ENCODE measurements at places on chromosomes 11 and 22.

GRCh38 chr11:69658626-69659450 lies 16.3 kb downstream of the LTO1 start:
- no peak for DNase-seq

DNA sequence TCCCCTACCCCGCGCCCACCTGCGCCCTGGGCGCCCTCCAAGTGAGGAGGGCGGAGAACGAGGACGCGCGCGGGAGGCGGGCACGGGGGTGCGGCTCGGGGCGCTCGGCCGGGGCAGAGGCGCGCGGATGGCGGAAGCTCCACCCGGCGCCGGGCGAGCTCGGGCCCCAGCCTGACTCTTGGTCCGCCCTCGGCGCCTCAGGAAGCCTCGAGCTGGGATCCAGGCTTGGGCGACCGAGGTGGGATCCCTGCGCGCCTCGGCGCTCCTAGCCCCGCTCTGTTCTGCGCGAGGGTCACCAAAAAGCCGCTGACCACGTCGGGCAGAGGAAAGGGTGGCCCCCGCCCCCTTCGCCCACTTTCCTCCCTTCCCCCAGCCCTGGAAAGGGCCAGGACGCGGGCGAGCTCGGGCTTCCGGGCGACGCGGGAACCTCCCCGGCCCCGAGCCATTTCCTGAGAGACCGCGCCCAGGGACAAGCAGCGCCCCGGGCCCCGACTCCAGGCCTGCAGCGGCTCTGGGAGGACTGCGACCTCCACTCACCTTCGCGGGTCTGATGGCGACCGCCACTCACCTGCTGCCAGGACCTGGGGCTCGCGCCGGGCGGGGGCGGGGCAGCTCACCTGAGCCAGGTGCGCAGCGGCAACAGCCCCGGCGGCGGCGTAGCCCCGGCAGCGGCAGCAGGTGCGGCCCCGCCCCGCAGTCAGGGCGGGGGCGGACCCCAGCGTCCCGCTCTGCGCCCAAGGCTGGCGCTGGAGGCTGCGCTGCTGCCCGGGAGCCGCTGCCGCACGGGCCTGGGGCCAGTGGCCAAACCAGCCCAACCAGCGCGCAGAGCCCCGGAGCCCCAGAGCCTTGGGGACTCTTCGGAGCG lies 2.2 kb upstream of the SIGIRR start:
- peak; percentile 44 for DNase-seq

- DNase-seq, result no peak
These were observed 119.5 kb downstream of the ENTHD1 start for GRCh38 chr22:39773976-39774539.

- DNase-seq, result no peak
These were observed 193.0 kb upstream of the E2F8 start for GRCh38 chr11:19433791-19434190.

GRCh38 chr11:9091044-9091922 lies at the start of gene SCUBE2:
Gene SCUBE2 (minus strand): TSS chr11:9091599. CDS start chr11:9091528, 71 bp downstream.
- no peak for DNase-seq

DNA sequence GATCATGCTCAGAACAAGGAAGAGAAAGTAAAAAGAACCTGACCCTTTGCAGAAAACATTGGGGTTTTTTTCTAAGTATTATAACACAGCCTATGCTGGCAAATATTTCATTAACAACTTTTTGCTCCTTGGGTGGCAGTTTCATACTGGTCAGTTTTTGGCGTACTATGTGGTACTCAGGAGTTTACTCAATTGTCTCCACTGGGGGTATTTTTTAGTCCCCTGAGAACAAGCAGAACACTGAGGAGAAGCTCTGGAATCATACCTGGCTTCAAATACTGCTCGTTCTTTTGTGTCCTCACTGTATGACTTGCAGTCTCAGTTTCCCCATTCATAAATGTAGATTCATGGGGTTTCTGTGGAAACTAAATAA lies 90.4 kb downstream of the SERGEF start:
- no peak for DNase-seq

DNA sequence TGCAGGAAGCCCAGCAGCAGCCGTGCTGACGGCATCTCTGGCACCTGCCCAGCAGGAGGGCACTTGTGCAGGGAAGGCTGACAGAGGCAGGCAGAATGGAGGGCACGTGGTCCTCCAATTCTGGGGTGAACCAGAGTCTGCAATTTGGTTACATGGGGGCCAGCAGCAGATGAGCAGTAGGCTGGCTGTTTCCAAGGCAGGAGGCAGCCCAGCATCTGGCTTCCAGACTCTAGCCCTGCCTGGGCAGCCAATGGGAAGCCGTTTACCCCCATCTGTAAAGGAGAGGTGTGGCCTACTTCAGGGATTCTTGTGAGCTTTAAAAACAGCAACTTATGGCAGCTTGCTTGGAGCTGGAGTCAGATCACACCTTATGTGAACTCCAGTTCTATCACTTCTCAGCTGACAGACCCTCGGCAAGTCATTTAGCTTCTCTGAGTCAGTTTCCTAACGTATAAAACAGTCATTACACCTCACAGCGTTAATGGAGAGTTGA lies 27.9 kb upstream of the RASL10A start:
- peak; percentile 36 for DNase-seq

DNA sequence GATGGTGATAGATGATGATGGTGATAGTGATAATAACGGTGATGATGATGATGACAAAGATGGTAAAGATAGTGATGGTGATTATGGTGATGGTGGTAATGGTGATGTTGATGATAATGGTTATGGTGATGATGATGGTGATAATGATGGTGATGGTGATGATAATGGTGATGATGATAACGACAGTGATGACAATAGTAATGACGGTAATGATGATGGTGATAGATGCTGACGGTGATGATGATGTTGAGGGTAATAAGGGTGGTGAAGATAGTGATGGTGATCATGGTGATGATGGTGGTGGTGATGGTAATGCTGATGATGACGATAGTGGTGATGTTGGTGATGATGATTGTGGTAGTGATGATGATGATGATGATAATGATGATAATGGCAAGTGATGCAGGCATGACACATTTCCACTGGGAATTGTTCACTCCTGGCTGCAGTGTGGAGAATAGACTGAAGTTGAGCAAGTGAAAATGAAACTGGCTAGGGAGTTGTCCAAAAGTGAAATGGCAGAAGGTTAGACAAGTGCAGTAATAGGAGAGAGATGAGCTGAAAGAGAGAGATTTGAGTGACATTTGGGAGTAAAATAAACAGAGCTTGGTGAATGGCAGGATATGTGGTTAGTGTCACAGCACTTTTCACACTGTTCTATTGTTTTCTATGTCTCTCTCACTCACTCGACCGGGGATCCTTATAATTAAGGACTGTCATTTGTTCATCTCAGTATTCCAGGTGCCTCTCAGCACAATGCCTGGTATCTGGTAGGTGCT lies 992.5 kb downstream of the OPCML start:
- DNase-seq, result no peak

DNA sequence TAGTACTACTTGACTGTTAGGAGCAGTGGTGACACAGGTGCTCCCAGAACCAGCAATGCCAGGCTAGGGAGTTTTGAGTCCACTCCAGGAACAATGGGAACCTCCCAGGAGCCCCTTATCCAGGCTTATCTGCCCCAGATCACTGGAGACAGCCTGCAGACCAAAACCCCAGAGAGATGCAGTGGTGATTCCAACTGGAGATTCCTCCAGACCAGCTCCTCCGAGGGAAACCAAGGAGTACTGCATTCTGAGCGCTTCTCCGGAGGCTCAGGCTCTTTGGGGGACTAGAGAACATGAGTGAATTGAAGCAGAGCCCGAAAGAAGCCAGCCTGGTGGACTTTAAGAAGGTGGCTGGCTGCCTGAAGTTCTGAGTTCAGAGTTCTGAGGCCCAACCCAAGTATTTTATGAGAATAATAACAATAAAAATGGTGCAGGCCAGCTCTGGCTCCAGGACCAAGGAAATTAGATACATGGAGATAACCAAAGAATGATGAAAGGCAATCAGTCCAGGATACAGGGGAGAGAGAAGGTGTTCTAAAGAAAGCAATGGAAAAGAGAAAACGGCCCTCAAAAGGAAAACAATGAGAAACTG lies 1.3 kb upstream of the TMEM25 start:
- no peak for DNase-seq

- DNase-seq, result no peak
These were observed 61.2 kb upstream of the WNT7B start for GRCh38 chr22:46038174-46038487.

- no peak for DNase-seq
These were observed 19.5 kb downstream of the RBFOX2 start for GRCh38 chr22:36009085-36009484.

DNA sequence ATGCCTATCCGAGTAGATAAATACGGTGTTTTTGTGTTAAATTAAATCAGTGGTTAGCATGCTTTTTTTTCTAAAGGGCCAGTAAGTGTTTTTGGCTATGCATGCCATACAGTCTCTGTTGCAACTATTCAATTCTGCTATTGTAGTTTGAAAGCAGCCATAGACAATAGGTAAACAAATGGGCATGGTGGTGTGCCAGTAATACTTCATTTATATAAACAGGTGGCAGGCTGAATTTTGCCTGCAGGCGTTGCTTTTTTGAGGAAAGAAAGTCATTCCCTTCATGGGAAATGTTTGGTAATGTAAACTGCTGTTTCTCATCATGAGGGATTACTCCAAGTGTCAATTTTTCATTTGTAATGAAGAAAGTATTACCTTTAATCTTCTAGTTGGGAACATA lies 106.5 kb downstream of the TMEM135 start:
- no peak for DNase-seq

DNA sequence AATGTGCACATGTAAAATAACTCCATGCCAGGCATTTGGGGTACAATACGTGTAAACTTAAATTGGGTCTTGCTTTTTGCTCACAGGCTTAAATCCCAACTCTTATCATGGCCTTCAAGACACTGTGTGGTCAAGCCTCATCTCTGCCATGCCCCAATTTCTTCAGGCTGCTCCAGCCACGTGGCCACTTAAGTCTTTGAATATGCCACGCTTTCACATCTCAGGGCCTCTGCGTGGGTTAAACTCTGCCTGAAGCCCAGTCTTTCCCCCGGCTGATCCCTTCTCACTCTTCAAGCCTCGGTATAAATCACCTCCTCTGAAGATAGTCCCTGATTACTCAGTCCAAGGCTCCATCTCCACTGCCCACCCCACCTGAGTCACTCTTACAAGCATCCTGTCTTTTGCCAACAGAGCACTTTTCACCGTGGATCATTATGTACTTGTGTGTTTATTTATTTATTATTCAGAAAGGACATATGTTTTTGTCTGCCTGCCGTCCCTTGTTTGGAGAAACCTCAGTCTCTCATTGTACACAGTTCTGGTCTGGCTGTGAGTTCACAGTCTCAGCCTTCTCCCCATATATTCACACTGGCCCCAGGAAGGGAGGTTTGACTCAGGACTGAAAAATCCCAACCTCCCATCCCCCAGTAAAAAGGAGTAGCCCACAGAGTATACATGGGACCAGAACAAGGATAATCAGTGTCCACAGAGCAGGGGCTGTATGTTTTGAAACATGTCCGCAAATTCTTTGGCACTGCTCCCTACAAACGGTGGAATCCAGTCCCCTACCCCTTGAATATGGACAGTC lies 344.7 kb downstream of the MN1 start:
- peak; percentile 90 for DNase-seq

DNA sequence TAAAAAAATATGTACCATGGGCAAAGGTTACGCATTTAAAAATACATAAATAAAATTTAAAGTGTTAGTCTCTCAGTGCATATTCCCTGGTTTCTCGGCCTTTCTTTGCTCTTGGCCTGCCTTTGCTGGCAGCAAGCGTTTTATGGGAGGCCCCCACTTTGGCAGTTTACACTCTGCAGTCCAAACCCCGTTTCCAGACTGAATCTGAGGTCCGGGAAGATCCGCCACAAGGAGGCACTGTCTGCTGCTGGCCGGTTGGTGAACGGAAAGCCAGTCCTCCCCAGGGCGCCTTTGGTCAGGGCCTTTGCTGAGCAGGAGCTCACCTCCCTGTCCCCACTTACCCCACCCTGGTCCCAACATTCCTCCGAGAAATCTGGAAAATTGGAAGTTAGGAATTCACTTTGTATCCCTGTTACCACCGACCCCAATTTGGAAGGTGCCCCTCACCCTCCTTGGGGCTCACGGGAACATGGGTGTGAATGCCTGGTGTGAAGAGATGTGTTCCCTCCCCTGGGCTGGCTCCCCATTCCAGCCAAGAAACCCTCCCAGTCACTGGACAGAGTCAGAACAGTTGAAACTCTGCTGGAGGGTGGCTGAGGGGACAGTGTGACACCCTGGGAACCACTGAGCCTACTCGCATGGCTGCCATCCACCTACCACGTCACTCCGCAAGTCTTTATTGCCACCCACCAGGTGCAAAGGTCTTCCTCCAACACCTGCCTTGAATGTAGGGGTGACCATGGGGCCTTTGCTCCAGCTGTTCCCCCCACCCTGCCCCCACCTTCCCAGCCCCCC lies 9.4 kb upstream of the SF1 start:
- DNase-seq, result peak; percentile 42

DNA sequence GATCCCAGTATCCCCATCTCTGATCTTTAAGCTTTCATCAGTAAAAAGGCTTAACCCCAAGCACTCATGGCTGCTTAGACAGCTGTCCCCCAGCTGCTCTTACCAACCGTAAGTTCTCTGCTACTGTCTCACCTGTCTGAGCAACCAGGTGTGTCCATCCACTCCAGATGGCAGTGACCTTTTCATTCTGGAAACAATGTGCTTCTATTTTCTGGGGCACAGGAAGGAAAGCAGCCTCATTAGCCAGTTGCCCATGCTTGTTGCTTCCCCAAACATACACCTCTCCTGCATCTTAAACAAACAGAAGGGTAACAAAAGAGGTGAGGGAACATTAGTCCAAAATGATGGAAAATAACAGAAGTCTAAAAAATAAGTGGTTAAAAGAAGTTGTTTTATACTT lies 24.4 kb downstream of the SERGEF start:
- DNase-seq, result no peak

GRCh38 chr11:73509188-73509587 lies 88.7 kb downstream of the FAM168A start:
- no peak for DNase-seq

DNA sequence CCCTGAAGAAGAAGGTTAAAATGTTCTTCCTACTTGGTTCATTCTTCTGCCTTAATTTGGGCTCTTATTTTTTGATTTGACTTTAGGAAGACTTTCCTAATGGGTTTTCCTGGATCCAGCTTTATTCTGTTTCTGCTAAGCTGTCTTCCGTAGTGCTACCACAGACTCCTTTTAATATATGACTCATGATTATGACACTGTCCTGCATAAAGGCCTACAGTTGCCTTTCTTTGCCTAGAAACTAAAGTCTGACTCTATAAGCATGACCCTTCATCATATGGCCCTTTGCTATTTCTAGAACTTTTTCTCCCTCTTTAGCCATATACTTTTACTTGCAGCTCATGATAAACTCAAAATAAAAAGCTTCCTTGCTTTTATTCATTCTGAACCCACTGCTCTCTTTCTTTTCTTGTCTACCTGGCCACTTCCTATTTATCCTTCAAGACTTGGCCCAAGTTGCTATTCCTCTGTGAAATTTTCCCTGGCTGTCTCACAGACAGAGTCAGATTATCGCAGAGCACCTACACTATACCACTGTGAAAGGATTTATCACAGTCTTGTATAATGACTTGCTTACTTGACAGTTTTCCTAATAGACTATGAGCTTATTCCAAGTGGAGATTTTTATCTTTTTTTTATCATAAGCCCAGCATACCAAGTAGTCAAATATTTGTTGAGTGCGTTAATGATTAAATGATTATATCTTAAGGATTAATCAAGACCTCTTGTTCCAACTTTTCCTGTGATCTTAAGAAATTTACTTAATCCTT lies 24.7 kb downstream of the TBCEL start:
- DNase-seq, result peak; percentile 8

- DNase-seq, result no peak
These were observed 28.5 kb downstream of the AASDHPPT start for GRCh38 chr11:106105986-106106385.

All from RWPE1 (cell line).